ENCODE measurements at places on chromosomes 7 and 10. TPM values are rescaled to one million over a fixed set of nuclear protein-coding genes. Genes with fewer than 3 reads are reported as not detected.

AP5Z1 gene
- total RNA-seq: 59.6 TPM

CLEC2L gene
- total RNA-seq: not detected

GDF2 gene
- not detected for total RNA-seq

HOXA10 gene
- 47.1 TPM for total RNA-seq

OR2A5 gene
- not detected for total RNA-seq

PLOD3 gene
- 90.2 TPM for total RNA-seq

AS3MT gene
- total RNA-seq: 5.2 TPM

ITGA8 gene
- total RNA-seq: 1.3 TPM

HGF gene
- 60.6 TPM for total RNA-seq

PMPCB gene
- 45.4 TPM for total RNA-seq

FAM241B gene
- not detected for total RNA-seq

NODAL gene
- not detected for total RNA-seq

IFIT1 gene
- 70.8 TPM for total RNA-seq

CHCHD2 gene
- total RNA-seq: 200 TPM

NRG3 gene
- not detected for total RNA-seq

- peak; percentile 94 for DNase-seq
These were observed 2.8 kb downstream of the AGAP3 start for GRCh38 chr7:151088856-151089699.

- peak; percentile 67 for DNase-seq
These were observed 293.9 kb downstream of the SNX13 start for GRCh38 chr7:17646253-17646956.

DNA sequence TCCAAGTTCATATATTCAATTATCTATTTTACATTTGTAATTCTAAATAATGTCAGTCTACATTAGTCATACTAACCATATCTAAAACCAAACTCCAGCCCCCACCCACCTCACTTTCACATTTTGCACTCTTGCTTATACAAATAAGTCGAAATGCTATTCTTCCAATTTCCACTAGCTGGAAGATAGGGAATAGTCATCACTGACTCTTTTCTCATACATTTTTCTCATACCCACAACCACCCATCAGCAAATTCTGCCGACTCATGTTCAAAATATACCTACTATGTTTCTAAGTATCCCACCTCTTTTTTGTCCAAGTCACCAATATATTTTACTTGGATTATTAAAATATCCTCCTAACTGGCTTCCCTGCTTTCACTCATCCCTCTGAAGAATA lies 93.2 kb upstream of the DGKB start:
- DNase-seq: no peak

- DNase-seq: no peak
These were observed 14.6 kb downstream of the LHPP start for GRCh38 chr10:124476043-124476725.

DNA sequence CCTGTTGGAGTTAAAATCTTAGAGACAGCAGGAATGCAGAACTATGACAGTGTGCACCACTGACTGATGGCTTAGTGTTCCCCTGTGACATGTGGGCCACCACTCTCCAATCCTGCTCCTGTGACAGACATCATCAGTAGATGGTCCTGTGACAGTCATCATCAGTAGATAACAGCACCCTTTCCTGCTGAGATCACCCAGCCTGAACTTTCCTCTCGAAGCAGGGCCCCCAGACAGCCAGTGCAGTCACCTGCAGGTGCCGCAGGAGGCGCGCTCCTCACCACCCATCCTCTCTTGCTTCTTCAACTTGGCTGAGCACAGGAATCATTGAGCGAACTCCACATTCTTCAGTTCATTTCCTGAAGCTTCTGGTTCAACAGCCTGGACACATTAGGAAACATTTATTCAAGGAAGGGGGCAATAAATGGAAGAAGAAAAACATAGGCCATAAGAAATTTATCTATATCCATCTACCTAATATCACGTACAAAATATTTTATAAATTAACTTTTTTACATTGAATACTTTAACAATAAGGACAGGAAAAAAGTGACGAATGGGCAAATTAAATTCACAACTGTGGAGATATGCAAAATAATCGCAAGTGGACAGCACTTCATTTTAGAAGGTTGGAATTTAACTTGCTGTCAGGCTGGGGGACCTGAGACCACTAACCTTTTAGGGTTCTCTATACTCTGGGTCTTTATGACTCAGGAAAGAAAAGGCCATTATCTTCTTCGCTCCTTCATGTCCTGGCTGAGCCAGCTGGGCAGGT lies 32.0 kb upstream of the MKI67 start:
- DNase-seq: no peak

GRCh38 chr10:82438277-82438676 lies 563.3 kb downstream of the NRG3 start:
- DNase-seq: no peak

- peak; percentile 28 for DNase-seq
These were observed 538 bp downstream of the TFAM start for GRCh38 chr10:58385784-58386112.

- DNase-seq: peak; percentile 72
These were observed 293.0 kb upstream of the IMMP2L start for GRCh38 chr7:111855161-111855841.

- peak; percentile 3 for DNase-seq
These were observed 145.8 kb upstream of the IMMP2L start for GRCh38 chr7:111708072-111708471.

- no peak for DNase-seq
These were observed 8.8 kb downstream of the ASB10 start for GRCh38 chr7:151178236-151178635.

- no peak for DNase-seq
These were observed 6.9 kb downstream of the GHRHR start for GRCh38 chr7:30970594-30971094.

- no peak for DNase-seq
These were observed 60.7 kb upstream of the PFKP start for GRCh38 chr10:3006607-3007006.

DNA sequence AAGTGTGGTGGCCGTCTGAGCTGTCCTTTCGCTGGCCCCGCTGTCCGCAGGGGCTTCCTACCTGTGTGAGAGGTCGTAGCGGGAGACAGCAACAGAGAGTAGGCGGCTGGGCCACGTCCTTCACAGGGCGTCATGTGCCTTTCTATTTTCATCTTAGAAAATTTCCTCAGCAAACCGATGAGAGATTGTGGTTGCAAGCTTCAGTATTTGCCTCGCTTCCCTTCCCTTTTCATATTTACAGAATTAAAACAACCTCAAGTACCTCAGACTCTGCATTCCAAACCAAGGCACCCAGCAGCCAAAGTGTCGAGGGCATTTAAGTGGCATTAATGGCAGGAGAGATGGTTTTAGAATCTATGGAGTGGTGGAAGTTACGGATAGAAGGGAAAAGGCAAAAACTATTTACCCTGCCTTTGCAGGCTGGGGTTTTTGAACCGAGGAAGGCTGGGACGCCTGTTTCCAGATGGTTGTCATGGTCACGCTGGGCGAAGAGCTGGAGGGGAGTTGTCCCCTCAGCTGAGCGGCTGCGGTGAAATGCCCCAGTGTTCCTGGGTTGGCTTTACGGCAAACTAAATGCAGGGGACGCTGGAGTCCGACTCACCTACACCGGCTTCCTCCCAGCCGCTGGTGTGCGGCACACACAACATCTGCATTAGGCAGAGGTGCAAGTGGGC lies 41.9 kb downstream of the WIPI2 start:
- no peak for DNase-seq

DNA sequence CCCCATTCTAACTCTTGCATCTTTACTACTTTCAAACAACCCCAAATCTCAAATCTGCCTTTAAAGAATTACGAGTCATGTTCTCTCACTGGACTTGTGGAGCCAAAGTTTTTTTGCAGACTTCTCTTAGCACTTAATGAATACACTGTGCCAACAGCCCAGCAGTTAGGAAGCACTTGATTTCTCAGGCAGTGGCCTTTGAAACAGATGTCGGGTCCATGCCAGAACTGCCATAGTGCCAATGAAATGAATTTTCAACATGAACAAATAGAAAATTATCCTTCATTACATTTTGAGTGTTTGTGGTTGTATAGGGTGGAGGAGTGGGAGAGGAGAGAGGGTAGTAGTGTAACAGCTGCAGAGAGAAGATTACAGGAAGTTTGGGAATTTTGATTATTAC lies 5.9 kb downstream of the BORCS7 start:
- DNase-seq: no peak

DNA sequence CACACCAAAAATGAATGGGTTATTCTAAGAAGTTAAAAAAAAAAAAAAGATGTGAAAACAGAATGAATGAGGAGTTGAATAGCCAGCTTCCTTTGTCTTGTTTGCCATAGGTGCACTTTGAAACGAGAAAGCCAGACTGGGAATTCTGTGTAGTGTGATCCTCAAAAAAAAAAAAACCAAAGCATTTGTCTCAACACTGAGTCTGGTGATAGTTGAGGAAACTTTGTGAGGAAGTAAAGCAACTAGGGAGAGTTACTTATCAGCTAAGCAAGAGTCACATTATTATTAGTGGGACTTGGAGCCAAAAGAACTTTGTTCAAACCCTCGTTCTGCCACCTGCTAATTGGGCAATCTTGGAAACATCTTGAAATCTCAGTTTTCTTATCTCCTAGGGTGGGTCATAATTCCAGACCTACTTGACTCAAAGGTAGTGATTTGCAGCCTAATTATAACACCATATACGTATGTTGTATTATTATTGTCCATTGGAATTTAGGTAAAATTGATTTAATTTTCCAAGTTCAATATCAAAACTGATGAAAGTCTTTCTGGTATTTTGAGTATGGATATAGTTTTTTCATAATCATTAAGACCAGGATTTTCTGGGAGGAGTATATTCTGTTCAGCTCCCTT lies 99.8 kb upstream of the GJD4 start:
- DNase-seq: no peak

DNA sequence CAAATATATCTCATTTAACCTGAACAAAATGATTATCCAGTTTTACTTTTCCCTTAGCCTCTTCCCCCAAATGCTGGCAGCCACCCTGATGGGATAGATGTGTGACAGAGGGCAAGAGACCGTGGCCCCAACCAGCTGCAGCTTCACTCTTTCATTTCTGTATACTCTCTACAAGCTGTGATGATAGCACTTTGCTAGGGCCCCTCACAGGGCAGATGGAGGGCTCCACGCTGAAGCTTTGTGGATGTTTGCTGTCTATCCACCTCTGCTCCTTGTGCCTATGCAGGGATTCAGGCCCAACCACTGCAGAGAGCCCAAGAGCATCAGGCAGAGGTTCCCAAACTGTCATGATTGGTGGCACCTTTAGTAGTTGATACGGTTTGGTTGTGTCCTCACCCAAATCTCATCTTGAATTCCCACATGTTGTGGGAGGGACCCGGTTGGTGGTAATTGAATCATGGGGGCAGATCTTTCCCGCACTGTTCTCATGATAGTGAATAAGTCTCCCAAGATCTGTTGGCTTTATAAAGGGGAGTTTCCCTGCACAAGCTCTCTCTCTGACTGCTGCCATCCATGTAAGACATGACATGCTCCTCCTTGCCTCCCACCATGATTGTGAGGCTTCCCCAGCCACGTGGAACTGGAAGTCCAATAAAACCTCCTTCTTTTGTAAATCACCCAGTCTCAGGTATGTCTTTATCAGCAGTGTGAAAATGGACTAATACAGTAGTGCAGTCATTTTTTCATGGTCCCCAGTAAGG lies 20.1 kb downstream of the HTRA1 start:
- no peak for DNase-seq

DNA sequence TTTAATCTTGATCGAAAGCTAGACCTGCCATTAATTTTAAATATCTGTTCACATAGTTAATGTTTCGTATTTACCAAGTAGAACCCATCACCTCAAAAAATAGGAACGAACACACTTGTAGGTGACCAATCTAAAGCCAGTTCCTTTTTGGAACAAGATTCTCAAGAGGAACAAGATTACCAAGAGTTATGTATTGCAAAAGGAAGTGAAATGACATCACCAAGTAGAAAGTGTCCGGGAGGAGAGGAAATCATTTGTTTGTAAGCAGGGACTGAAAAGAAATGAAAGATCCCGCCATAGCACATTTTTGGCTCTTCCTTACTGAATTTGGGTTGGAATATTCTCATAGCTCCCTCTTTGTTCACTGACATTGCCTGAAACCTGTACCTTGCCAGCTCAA lies 1200.5 kb downstream of the SORCS1 start:
- DNase-seq: no peak

DNA sequence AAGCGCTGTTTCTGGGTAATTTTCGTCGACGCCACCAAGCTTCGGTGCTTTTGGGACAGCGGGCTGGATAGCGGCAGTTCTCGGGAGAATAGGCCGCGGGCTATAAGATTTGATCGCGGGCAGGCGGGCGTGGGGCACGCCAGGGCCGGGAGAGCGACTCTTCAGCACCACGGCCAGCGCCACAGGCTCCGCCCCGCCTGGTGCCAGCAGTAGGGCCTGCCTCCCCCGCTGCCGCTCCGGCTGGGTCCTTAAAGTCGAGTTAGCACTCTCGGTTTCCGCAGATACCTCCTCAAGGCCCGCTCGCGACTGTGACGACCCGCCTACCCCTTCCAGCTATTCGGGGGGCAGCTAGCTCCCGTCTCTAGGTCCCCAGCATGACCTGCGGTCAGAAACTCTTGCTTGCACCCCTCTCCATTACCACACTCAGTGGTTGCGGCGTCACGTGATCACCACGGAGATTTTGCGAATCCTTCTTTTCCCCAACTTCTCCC lies 9.4 kb downstream of the NXPH1 start:
- peak; percentile 6 for DNase-seq

DNA sequence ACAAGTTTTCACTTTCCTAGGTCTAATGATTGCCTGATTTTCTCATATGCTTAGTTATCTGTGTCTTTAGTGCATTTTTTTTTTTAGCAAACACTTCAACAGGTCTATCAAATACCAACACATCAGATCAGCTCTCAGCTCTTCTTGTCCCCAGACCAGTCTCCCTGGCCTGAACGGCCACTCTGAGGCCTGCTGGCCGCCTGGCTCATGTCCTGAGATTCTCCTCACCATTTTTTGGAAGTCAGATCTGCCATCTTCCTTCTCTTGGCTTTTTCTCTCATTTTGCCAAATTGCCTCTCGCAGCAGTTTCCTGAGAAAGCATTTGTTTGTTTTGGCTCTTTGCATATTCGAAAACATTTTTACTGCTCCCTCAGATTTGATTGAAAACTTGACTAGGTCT lies 29.3 kb downstream of the PPP2R2D start:
- no peak for DNase-seq

GRCh38 chr7:919924-920341 lies 34.5 kb downstream of the ADAP1 start:
- DNase-seq: no peak

- DNase-seq: peak; percentile 40
These were observed 33.2 kb downstream of the GNAT3 start for GRCh38 chr7:80478683-80479082.

GRCh38 chr10:86082556-86082955 lies 284.0 kb downstream of the GRID1 start:
- DNase-seq: no peak

DNA sequence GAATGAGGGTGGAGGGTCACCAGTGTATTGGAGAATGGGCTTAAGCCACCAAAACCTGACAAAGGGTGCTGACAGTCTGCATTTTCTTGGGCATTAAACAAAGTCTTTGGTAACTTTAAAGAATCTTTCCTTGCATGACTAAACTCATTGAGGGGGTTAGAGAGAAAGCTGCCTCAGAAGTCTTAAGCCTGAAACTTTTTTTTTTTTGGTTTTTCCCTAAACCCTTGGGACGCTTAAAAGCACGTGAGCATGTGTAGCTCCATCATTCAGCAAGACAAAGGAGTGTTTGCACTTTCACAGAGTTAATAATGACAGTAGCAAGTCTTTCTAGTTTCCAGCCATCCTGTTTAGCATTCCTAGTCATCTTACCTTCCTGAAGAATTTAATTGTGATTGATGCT lies 110.7 kb downstream of the LRMDA start:
- no peak for DNase-seq

Measured in fibroblast of villous mesenchyme (primary cell).